Effector CD8-positive, alpha-beta T cell (primary cell): ENCODE measurements at places on chromosomes 12 and 14.

GRCh38 chr14:100779691-100780080, 46.2 kb upstream of the MEG3 start:
- no peak for DNase-seq

GRCh38 chr14:34826661-34827060, 48.5 kb downstream of the BAZ1A start:
- DNase-seq = no peak

- no peak for DNase-seq
Observed at GRCh38 chr12:121765573-121765972, 27.9 kb downstream of the RHOF start.

DNA sequence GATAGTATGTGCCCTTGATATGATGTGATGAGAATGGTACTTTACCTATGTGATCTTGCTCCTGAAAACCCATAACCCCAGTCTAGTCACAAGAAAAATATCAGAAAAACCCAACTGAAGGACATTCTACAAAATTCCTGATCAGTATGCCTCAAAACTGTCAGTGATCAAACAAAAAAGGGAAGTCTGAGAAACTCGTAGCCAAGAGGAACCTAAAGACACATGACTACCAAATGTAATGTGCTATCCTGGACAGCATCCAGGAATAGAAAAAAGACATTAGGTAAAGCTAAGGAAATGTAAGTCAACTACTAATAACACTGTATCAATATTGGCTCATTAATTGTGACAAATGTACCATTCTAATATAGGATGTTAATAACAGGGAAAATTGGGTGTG, 4.1 kb upstream of the WIF1 start:
- DNase-seq = no peak

DNA sequence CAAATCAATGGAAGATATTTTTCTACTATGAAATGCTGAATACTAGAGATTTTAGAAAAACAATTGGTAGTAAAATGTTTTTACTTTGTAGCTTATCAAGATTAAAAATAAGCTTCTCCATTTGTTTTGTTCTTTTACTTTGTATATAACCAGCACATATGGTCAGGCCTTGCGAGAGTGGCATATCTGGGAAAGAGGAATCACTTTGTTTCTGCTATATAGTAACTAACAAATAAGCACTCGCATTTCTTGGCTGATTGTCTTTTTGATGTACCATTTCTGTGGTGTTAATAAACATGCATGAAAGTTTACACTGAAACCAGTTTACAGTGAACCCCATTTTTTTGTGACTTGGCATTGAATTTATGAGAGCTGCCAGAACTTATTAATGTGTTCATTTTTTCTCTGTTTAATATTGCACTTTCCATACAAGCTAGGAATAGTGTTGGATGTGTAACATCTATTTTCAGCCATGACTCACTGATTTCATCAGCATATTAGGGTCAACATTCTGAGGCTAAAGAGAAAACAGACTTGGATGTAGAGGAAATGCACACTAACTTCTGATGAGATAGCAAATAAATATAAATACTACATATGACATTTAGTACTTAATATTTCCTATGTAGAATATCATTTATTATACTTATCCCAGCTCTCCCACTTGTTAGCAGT, 635.5 kb downstream of the KCNH5 start:
- DNase-seq = no peak

- no peak for DNase-seq
Observed at GRCh38 chr12:106498056-106498455, 84.7 kb upstream of the RFX4 start.

- DNase-seq = no peak
Observed at GRCh38 chr14:103006991-103007520, 50.3 kb downstream of the CDC42BPB start.

DNA sequence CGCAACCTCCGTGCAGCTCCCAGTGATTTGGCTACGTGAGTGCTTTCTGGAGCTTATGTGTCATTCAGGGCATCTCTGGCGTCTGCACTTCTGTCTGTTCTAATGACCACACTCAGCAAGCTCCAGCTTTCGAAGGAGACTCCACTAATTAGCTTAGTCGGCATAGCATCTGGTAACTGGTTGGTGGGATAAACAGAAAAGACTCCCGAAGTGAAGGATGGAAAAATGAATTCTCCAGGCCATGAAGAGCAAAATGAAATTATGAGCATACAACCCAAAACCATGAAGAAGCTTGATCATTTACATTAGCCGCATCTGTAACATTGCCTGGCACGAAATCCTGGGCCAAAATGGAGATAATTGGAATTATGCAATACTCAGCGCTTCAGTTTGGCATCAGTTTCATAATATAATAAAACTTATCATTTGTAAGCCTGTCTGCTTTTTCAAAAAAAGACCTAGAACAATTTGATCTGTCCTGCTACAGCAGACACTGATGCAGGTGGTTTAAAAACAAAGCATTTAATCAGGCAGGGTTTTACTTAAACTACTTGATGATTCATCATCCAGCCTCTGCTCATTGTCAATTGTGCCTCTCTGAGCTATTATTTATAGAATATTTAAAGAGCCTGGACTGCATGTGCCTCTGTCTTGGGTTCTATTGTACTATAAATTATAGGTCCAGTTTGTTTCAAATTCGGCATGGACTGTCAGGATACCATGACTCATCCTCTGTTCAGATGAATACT, 87.4 kb downstream of the SYT1 start:
- DNase-seq = no peak

DNA sequence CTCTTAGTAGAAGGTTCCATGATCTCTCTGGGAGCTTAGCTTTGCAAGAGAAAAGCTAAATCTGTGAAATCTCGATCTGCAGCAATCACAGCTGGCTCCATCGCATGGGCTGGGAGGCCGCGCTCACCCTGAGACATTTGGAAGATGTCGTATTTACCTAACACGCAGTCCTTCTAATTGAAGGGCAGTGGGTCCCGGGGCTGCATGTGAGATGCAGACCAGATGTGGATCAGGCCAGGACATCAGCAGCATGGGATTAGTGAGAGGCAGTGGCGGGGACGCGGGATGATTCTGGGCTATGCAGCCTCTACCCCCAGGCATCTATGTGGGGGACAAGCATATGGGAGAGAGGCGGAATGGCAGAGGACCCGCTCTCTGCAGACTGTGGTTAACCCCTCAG, 312.4 kb upstream of the RTL1 start:
- no peak for DNase-seq

DNA sequence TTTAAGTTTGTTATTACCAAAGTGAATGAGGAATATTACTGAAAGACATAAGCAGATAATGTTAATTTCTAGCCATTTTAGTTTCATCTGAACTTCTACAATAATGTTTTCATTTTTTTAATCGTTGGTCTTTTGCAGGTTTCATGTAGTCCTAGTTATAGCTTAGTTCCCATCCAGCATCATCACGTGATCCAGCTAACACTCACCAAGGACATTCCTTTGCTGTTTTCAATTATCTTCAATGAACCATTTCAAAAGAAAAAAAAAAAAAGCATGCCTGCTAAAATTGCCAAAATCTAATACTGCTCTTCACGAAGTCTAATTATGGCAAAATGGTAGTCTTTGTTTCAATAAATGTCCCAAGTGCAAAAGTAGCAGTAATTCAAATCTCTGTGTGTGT, 187.7 kb upstream of the ATXN7L3B start:
- DNase-seq = no peak

- no peak for DNase-seq
Observed at GRCh38 chr12:117046011-117046369, 53.2 kb downstream of the TESC start.

- no peak for DNase-seq
Observed at GRCh38 chr14:71590131-71590530, 342.1 kb upstream of the RGS6 start.
